ENCODE measurements at places on chromosomes 1 and 21.

GRCh38 chr1:94050254-94050653 is 70.7 kb downstream of the ABCA4 start:
- DNase-seq: no peak

DNA sequence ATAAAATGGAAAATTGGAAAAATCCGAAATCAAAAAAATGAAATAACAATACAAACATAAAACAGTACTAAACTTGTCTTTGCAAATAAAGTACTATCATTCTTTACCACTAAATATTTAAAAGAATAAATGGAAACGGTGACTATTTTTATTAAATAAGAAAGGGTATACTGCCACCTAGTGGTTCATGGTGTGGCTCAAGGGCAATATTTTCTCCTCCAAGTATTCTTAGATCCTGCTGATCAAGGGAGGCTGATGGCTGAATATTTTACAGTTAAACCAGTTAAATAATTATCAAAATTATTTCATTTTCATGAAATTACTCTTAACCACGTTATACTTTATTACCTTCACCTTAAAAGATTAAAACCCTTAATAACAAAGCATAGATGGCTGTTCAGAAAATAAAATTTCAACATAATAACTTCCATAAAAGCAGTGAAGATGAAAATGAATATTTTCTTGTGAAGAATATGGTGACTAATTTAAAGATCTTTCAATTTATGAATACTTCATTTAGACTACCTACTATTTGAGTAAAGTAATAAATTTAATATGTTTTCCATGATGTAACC is 1793.9 kb downstream of the NCAM2 start:
- no peak for DNase-seq

- DNase-seq: no peak
Observed at GRCh38 chr1:227939791-227940771, 7.7 kb downstream of the WNT9A start.

DNA sequence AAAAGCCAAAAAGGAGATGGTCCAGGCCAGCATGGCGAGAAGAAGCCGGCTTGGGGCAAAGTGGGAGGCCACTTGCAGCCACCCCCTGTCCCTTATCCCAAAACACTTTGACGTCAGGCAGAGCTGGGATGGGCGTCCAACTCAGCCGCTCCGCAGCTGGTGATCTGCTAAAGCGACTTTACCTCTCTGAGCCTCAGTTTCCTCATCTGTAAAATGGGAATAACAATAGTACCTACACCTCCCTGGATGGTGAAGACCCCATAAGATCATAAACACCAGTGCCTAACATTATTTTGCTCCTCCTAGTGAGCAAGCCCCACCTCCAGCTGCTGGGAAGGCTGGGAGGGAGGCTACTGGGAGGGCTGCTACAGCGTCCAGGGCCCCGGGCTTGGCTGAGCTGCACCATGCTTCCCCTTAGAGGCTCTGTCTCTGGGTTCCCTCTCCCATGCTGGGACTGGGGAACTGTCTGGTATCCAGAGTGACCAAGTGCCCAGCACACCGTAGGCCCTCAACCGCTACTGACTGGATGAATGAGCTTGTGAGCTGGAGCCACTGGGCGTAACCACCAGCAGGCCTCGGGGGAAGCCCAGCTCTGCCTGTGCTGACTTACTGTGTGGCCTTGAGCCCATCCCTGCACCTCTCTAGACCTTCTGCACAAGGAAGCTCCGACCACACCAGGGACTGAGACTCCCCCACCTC is 18.3 kb downstream of the IFFO2 start:
- DNase-seq: no peak

DNA sequence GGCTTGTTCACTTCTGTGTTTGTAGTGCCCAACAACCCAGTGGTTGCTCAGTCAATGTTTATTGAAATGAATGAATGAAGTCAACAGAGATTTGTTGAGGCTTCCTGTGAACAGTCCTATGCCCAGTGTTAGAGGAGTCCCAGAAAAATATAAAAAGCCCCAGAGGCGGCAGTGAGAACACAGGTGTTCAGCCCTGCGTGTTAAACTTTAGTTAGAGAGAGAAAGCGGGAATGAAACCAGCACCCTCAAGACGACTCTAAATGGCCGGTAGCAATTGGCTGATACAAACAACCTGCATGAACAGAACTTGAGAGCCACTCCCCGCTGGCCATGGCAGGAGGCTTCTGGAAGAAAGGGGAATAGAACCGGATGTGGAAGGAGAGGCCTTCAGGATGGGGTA is 22.6 kb downstream of the TMEM51 start:
- DNase-seq: no peak

DNA sequence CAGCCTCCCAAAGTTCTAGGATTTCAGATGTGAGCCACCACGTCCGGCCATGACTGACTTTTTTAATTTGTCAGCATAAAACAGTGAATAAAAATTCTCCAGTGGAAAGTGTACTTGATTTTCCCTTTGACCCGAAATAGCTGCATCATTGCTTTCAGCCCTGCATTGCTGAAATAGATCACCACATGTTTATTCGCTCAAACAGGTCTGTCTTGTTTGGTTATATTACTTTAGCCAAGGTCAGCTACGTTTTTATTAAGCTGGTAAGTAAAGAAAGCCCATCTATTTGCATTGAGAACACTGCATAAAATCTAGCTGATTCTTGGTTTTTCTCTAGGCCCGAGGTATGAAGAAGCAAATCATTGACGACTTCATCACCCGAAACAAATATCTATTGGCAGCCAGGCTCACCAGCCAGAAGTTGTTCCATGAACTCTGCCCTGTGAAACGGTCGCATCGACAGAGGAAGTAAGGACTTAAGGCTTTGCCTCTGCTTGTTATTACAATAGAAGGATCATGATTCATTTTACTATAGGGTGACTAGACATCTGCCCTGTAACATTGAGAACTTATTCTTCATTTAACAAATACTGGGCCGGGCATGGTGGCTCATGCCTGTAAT is 25.6 kb downstream of the AGMAT start:
- no peak for DNase-seq

GRCh38 chr1:212166244-212166643 is 119.0 kb upstream of the PPP2R5A start:
- DNase-seq: no peak

DNA sequence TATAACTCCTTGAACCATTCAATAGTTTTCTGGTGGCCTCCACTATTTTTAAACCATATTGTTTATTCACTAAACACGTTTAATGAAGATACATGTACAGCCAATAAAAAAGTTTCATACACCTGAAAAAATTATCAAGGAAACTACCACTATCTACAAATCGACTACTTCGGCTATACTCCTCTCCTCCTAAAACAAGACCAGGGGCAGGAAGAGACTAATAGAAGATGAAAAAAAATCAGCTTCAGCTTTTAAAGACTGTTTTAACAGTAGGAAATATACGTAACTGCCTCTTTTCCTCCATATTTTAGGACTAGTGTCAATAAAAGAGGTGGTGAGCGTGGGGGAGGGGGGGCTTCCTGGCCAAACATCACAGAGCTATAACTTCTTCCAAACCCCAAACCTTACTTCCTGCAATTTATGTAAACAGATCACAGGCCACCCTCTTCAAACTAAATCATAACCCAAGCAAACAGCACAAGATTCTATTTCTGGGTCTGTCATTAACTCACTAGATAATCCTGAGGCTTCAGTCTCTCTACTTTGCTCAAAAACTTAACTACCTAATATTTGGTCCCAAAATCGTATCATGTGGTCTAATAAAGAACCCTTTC is 15.1 kb downstream of the FOXJ3 start:
- no peak for DNase-seq

- no peak for DNase-seq
Observed at GRCh38 chr1:246417813-246418564, 89.1 kb downstream of the SMYD3 start.

GRCh38 chr1:232627645-232628334 is 2.1 kb downstream of the SIPA1L2 start:
- DNase-seq: no peak

DNA sequence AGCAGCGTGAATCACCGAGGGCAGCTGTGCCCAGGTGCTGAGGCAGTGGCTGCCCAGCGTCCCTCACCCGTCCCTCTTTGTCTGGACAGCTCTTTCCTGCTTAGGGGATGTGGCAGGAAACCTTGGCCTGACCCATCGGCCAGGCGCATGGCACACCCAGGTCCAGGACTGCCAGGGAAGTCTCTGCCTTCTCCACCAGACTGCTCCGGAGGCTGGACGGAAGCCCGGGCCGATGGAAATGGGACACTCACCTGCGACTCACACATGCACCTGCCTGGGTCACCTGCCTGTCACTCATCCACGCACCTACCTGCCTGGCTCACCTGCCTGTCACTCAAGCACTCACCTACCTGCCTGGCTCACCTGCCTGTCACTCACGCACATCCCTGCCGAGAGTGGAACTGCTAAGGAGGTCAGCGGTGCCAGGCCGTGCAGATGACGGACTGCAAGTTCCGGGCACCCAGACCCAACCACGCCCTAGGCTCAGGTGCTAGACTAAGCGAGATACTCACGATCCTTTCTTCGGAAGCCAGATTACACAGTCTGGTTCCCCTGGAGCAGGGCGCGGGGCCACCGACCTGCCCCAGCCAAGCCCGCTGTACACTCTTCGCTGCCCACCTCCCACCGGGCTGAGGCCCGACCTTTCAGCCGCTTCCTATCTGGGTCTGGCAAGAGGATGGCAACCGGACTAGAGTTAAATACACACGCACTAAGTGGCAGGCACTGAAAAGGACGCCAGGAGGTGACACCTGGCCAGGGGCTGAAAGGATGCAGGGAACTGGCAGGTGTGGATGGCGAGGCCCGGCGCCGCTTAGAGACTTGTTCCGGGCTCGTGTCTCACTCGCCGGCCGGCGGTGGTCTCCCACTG is 1.1 kb downstream of the UBE2J2 start:
- no peak for DNase-seq

DNA sequence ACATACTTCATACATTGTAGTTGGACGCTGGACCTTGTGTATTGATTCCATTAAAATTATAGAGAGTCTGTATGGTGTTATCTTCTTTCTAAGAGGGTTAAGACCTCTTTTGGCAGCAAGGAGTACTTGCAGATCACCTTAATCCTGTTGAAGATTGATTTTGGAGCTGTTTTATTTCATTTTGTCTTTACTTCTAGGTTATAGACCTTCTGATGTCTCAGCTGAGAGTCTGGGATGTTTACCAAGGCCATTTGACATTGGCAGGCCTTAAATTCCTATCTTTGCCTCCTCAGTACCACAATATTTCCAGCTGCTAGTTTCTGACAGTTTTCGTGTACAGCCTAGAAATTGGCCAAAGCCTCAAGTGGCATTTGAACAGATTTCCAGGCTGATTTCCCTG is 338.0 kb downstream of the LMO4 start:
- no peak for DNase-seq

GRCh38 chr1:8456991-8457390 is 139.1 kb downstream of the SLC45A1 start:
- DNase-seq: no peak

DNA sequence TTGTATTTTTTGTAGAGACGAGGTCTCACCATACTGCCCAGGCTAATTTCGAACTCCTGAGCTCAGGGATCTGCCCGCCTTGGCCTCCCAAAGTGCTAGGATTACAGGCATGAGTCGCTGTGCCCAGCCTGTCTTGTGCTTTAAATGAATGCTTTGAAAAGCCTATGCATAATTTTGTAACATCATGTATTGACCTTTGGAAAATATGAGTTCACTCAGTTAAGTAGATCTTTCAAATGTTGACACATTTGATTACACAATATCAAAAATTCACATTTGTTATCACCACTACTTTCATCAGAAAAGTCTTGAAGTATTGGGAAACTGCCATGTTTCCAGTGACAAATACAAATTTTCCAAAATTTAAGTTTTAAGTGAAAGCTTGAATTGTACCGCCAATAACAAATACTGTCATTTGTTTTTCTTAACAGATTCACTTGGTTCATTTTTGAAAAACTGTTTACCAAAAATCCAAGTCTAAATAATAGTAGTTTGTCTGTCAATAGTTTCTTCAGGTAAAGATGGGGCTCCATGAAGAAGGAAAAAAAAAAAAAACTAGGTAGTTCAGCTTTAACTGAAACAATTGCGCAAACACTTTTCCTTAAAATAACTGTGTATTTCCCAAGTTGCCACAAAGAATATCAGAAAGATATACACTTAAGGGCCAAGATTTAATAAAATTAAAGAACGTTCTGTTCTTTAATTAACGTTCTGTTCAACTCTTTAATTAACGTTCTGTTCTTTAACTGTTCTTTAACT is 233.2 kb upstream of the NR5A2 start:
- no peak for DNase-seq

GRCh38 chr1:193311226-193311948 is 125.0 kb upstream of the B3GALT2 start:
- DNase-seq: no peak

GRCh38 chr1:115557715-115558114 is 84.1 kb upstream of the VANGL1 start:
- DNase-seq: no peak

GRCh38 chr1:208500375-208500774 is 256.2 kb upstream of the PLXNA2 start:
- DNase-seq: no peak

GRCh38 chr1:145846201-145846612 is 777 bp downstream of the NUDT17 start:
- DNase-seq: peak; percentile 48

GRCh38 chr1:63936276-63936675 is 162.5 kb downstream of the ROR1 start:
- DNase-seq: no peak

DNA sequence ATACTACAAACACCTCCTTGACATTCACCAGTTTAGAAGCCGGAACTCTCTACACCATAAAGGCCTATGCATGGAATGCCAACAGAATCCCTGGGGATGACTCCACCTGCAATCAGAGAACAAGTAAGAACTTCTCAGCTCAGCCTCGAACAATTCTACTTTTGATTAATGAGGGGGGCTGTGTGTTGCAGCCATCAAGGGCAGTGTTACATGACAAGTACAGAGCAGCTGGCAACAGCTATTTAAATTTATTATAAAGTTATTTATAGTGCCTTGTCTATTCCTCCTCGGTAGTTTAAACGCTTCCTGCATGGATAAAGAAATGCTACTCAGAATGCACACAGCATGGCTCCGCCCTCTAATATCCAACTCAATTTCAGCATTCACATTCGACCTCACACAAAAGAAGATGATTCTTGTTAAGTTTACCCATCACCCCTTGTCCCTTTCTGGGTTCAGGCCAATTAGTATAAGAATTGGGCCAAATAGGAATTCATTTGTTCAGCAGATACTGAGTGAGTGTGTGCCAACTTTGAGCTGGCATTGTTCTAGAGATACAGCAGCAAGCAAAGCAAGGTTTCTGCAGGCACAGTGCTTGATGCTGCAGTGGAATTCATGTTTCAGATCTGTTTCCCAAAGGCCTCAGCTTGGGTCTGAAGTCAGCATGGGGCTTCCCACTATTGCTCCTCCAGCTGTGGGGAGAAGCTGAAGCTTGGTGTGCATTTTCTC is 6.4 kb downstream of the FNDC7 start:
- DNase-seq: no peak

- DNase-seq: no peak
Observed at GRCh38 chr1:1315435-1315954, 7.1 kb downstream of the PUSL1 start.

- no peak for DNase-seq
Observed at GRCh38 chr21:24890021-24890420, 717.3 kb downstream of the MRPL39 start.
